Cortex of kidney (tissue), 1 donor: ENCODE measurements at places on chromosomes 7 and 10.

DNA sequence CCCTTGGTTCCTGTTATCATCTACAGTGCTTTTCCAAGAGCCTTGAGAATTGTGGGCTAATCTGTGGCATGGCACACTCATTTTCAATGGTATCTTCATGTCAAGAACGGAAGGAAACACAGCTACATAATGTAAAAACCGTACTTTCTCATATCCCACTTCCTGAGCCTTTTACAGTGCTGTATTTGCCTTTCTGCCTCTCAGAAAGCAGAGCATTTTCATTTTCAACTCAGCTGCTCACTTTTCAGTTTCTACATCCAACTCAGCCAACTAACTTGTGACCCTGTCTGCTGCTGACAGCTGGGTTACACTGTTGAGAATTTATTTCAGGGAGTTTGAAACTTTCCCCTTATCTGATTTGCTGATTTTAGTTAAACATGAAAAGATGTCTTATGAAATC lies 875.8 kb upstream of the KCND2 start:
- no peak for DNase-seq

DNA sequence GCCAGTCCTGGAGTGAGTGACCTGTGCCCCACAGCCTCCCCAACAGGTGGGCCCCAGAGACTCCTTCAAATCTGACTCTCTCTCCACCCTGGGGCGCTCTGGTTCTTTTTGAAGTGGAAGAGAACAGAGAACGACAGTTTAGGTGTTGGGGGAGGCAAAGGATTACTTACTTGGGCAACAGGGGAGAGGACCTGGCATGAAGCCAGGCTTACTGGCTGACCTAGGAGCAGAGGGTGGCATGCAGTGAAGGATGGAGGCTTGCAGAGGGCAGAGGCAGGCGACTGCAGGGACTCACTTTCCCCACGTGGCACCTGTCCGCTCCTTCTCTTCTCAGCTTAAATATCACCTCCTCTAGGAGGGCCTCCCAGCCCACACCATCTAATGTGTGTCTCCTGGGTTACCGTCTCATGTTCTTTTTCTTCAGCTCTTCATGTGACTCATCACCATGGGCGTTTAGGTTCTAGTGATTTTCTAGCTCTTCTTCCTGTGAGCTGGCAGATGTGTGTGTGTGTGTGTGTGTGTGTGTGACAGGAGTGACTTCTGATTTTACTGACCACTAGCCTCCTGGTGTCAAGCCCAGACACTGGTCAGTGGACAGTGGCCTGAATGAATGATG lies 15.5 kb downstream of the LZTS2 start:
- DNase-seq = no peak

DNA sequence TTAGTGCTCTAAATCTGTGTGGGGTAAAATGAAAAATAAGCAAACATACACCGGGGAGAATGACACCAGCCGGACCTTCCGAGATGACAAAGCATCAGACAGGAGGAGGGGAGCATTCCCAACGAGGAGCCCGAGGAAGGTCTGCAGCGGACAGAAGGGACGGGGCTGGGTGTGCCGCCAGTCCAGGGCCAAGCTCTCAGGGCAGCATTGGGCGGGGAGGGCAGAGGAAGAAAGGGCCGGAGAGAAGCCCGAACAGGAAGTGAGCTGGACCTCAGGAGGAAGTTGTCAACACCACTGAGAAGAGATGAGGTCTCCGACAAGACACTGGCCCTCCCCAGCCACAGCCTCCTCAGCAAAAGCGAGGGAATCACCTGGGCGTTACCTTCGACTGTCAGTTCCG lies 182.6 kb upstream of the RNF32 start:
- DNase-seq = no peak

DNA sequence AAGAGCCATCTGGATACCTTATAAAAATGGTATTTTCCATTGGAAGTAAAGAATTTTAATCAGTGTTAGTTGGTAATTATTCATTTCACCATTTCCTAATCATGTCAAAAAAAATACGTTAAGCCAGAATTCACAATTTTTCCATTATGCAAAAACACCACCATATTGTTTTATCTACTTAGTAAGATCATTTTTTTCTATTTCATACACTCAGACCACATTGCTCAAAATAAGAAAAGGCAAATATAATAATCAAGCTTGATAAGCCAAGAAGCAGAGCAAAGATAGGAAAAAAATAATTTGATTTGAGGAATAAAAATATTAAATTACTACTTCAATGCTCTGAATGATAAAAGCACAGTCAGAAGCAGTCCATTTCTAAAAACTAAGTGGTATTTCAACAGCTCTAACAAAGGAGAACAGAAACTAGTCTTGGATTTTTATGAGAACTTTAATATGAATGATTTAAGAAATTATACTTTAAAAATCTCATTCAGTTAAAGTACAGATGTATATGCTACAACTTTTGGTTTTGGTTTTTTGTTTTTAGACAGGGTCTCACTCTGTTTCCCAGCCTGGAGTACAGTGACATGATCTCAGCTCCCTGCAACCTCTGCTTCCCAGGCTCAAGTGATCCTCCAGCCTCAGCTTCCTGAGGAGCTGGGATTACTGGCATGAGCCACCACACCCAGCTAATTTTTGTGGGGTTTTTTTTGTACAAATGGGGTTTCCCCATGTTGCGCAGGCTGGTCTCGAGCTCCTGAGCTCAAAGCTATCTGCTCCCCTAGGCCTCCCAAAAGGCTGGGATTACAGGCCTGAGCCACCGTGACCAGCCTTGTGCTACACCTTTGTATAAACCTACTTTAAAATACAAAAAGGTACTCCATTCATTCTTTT lies 46.6 kb downstream of the LRRN3 start:
- DNase-seq = no peak

- DNase-seq = no peak
These were observed 628.3 kb upstream of the PFKP start for GRCh38 chr10:2439000-2439399.

GRCh38 chr7:144531181-144531580 lies 127.7 kb upstream of the NOBOX start:
- no peak for DNase-seq

DNA sequence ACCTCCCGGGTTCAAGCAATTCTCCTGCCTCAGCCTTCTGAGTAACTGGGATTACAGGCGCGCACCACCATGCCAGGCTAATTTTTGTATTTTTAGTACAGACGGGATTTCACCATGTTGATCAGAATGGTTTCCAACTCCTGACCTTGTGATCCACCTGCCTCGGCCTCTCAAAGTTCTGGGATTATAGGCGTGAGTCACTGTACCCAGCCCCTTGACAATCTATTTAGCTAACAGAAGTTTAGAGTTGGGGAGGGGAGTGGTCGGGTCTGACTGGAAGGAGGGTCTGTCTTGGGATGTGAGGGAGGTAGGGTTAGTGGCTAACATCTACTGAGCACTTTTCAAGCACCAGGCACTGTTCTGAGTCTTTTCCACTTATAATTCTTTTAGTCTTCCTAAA lies 27.0 kb upstream of the ZCCHC24 start:
- DNase-seq = no peak

- no peak for DNase-seq
These were observed 69.1 kb upstream of the MXI1 start for GRCh38 chr10:110138197-110138812.

DNA sequence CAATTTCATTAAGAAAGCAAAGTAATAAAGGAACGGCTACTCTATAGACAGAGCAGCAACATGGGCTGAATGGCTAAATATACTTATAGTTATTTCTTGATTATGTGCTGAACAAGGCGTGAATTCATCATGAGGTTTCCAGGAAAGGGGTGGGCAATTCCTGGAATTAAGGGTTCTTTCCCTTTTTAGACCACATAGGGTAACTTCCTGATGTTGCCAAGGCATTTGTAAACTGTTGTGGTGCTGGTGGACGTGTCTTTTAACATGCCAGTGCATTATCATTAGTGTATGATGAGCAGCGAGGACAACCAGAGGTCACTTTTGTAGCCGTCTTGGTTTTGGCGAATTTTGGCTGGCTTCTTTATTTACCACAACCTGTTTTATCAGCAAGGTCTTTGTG lies 28.5 kb upstream of the ZMYND11 start:
- no peak for DNase-seq

DNA sequence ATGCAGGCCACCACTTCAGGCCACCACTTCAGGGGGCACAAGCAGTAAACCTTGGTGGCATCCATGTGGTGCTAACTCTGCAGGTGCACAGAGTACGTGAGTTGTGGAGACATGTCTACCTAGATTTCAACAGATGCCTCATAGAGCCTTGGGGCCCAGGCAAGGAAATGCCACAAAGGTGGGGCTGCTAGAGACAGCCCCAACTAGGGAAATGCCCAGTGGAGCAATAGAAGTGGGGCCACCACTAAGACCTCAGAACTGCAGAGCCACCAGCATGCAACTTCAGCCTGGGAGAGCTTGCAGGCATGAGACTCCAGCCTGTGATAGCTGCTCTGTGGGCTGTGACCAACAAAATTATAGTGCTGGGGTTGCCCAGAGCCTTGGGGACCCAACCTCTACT lies 107.6 kb downstream of the DNAJC1 start:
- no peak for DNase-seq
